Psoas muscle (tissue), 8 donors: ENCODE measurements at places on chromosomes 4 and X.
A peak's percentile ranks its signal among the peaks of the same experiment; 100 is the strongest.

DNA sequence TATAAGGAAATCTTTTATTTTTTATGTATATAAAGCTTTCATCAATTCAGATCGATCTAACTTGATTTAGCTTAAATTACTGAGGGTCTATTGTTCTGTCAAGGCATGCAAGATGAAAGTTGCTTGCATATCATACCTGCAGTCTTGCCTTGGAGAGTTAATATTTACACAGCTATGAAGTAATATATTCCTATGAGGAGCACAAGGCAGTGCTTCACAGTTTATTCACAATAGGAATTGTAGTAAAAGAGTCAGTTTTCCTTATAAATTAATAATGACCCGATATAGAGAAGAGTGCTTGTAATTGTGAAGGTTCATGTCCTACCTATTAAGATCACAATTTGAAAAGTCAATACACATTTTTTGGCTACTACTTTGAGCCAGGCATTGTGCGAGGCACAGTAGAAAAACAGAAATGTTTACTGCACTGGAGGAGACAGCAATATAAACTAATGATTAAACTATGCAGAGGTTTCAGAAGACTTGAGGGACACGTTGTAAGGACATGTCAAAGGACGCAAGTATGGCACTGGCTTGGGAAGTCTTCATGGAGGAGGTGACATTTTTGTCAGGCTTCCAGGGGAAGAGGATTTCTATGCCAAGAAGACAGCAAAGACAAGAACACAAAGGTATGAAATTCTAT lies 38.8 kb downstream of the REELD1 start:
- DNase-seq, result no peak
- H3K4me3 ChIP-seq, result no peak overlapping the region
- no peak overlapping the region for H3K27ac ChIP-seq
- no peaks in the 10 kb centered on the region for H3K27me3 ChIP-seq
- H3K36me3 ChIP-seq, result no peaks in the 10 kb centered on the region

GRCh38 chr4:15888515-15888914 lies 50.0 kb downstream of the FGFBP1 start:
- no peaks in the 10 kb centered on the region for H3K27me3 ChIP-seq
- DNase-seq, result no peak
- no peak overlapping the region for H3K4me3 ChIP-seq
- no peak overlapping the region for H3K27ac ChIP-seq

DNA sequence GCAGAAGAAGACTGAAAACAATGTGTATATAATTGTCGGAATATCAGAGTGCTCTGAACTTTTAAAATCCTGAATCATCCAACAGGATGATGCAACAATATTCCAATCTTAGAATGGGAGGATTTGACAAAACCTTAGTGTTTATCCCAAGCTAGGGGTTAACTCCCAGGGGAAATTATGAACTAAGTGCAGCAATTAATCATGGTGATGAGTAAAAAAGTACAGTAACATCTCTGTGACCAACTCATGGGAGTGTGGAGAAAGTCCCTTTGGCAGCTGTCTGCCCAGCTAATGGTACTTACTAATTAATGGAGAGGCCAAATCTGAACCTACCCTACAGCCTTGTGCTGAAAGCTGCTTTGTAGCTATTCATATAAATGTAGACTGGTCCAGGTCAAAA lies 257.6 kb upstream of the DDX53 start:
- no peak for DNase-seq
- H3K27me3 ChIP-seq, result no peaks in the 10 kb centered on the region
- no peaks in the 10 kb centered on the region for H3K36me3 ChIP-seq
- no peaks in the 10 kb centered on the region for H3K4me1 ChIP-seq
- H3K4me3 ChIP-seq, result no peak overlapping the region

DNA sequence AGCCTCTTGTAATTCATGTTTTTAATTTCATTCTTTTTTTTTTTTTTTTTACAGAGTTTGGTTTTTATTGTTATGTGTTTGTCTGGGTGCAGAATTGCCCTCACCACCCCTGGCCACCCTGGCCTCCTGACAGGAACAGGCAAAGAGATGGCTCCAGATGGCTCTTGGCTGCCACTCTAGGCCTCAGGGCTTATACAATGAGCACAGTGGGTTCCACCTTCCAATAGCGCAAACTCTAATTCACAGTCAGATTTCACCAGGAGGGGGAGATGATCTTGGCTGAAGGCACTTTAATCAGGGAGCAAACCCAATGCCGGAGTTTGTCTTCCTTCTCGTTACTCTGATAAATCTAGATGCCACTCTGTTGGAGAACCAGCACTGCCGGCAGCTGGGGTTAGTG lies 24.8 kb downstream of the CPE start:
- DNase-seq, result no peak
- H3K4me3 ChIP-seq, result no peak overlapping the region
- H3K27me3 ChIP-seq, result no peaks in the 10 kb centered on the region
- no peak overlapping the region for H3K27ac ChIP-seq
- H3K36me3 ChIP-seq, result no peaks in the 10 kb centered on the region
- H3K4me1 ChIP-seq, result no peaks in the 10 kb centered on the region

- H3K4me3 ChIP-seq, result no peak overlapping the region
- H3K27ac ChIP-seq, result no peak overlapping the region
- H3K27me3 ChIP-seq, result no peaks in the 10 kb centered on the region
- no peaks in the 10 kb centered on the region for H3K36me3 ChIP-seq
- DNase-seq, result no peak
Measured at GRCh38 chr4:11312389-11312788, 116.3 kb downstream of the HS3ST1 start.

DNA sequence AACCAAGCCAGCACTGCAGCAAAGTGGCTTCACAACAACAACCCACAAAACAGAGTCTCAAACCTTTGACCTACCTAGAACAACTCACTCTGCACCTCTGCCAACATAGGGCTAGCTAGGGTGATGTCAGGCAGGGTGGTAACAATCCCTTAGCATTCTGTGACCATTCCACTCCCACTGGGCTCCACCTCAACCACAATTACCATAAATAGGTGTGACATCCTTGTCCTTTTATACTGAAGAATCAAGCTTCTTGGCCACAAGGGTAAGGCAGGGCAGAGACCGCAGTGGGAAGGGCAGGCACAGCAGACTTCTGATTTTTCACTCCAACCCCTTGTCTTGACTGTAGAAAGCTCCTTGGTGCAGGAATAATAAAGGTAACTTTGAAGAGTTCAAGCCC lies 795.4 kb upstream of the DIAPH2 start:
- H3K36me3 ChIP-seq, result no peaks in the 10 kb centered on the region
- no peak overlapping the region for H3K4me3 ChIP-seq
- H3K27me3 ChIP-seq, result no peaks in the 10 kb centered on the region
- DNase-seq, result no peak
- H3K4me1 ChIP-seq, result no peaks in the 10 kb centered on the region

- no peak overlapping the region for H3K4me3 ChIP-seq
- no peak for DNase-seq
- no peaks in the 10 kb centered on the region for H3K27me3 ChIP-seq
- no peak overlapping the region for H3K27ac ChIP-seq
- H3K4me1 ChIP-seq, result no peaks in the 10 kb centered on the region
Measured at GRCh38 chr4:110224142-110224541, 25.7 kb upstream of the ELOVL6 start.

DNA sequence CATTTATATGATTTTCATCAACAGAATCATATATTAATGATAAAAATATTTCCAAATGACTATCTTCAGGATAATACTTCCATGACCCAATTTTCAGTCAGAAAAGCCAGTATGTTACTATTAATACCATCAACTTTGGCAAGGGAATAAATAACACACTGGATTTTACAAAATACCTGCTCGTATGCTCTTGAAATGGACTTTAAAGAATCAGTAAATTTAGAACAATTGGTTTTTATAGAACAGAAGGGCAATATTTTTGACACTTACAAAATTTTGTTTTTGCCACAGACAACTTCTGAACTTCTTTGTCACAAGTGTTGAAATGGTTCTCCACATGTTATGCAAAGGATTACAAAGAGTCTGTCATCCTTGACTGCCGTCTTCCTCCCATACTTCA lies 700.4 kb downstream of the FSTL5 start:
- no peak for DNase-seq
- H3K27me3 ChIP-seq, result no peaks in the 10 kb centered on the region
- H3K27ac ChIP-seq, result no peak overlapping the region
- H3K36me3 ChIP-seq, result no peaks in the 10 kb centered on the region

GRCh38 chrX:17056868-17057608 lies 110.6 kb downstream of the REPS2 start:
- no peak overlapping the region for H3K4me3 ChIP-seq
- H3K36me3 ChIP-seq, result no peaks in the 10 kb centered on the region
- no peaks in the 10 kb centered on the region for H3K4me1 ChIP-seq
- no peak for DNase-seq
- no peak overlapping the region for H3K27ac ChIP-seq
- H3K27me3 ChIP-seq, result no peaks in the 10 kb centered on the region

- no peaks in the 10 kb centered on the region for H3K4me1 ChIP-seq
- no peak for DNase-seq
- no peaks in the 10 kb centered on the region for H3K27me3 ChIP-seq
- no peak overlapping the region for H3K27ac ChIP-seq
- no peaks in the 10 kb centered on the region for H3K36me3 ChIP-seq
- peak overlapping the region; percentile 57 for H3K4me3 ChIP-seq
Measured at GRCh38 chrX:139692506-139692849, 15.5 kb downstream of the MCF2 start.

DNA sequence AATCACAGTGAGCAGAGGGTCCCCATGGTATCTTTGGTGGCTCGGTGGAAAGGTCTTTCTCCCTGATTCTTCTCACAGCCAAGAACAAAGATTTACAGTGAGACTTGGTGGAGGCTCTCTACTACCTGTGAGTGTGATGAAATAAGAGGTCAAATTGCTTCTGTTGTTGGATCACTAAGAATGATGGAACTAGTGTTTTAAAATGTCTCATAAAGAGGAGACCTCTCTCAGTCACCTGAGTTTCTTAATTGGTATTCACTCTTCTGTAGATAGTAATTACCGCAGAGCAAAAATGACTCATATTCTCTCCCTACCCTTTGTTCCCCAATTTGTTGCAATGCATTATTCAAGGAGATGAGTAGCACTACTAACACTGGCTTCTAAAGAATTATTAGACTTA lies 100.9 kb upstream of the TBC1D9 start:
- peaks cover 10% of the 10 kb centered on the region for H3K4me1 ChIP-seq
- H3K36me3 ChIP-seq, result no peaks in the 10 kb centered on the region
- no peak overlapping the region for H3K27ac ChIP-seq
- H3K4me3 ChIP-seq, result no peak overlapping the region
- DNase-seq, result no peak

DNA sequence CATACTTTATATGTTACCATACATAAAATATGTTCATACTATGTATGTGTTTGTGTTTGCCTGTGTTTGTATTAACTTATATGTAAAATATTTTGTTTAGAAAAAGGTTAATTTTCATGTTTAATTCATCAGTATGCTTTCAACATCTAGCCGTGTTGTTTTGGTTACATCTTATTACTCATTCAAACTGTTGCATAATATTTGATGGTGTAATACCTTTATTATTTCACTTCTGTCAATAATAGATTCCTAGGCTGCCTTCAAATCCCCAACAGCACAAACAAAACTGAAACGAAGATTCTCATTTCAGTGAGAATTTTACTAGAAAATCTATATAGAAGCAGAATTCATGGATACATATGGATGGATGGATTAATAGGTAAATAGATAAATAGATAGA lies 462.3 kb upstream of the ADGRL3 start:
- no peak overlapping the region for H3K4me3 ChIP-seq
- H3K27me3 ChIP-seq, result no peaks in the 10 kb centered on the region
- no peak for DNase-seq

DNA sequence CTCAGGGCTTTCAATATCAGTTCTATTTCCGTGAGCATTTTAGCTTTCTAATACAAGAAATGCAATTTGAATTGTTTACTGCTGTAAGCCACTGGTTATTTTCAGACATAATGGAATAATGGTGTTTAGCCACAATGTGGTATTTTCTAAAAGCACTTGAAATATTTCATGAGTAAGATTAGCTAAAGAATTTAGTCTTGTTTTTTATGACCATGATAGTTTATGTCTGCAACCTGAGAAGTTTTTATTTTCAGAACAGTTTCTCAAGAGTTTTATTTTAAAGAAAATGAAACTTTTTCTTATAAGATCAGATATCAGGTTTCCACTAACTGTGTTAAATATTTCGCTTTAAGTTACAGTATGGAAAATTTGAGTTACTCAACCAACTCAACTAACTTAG lies 60.2 kb downstream of the SLIT2 start:
- H3K27ac ChIP-seq, result no peak overlapping the region
- no peak overlapping the region for H3K4me3 ChIP-seq
- H3K36me3 ChIP-seq, result no peaks in the 10 kb centered on the region
- DNase-seq, result no peak
- H3K4me1 ChIP-seq, result no peaks in the 10 kb centered on the region

DNA sequence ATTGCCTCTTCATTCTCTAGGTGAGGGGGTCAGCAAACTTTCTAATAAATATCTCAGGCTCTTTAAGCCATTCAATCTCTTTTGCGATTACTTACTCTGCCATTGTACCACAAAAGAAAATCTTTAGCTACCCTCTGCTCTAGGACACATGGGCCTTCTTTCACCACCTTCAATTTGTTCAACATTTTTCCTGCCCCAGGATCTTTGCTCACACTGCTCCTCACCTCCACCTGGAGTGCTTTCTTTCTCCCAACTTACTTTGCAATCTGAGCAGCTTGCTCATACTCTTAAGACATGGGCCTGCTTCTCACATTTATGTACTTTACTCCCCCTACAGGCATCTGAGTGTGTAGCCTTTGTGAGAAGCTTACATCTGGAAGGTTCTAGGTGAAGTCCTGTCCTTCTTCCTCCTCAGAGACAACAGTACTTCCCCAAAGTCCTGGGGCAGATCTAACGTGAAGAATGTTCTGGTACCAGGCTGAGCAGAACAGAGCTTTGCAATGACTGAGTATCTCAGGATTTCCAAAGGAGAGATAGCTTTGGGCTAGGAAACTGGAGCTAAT lies 55.0 kb upstream of the PRDM5 start:
- no peak overlapping the region for H3K4me3 ChIP-seq
- no peak for DNase-seq
- H3K36me3 ChIP-seq, result no peaks in the 10 kb centered on the region
- no peaks in the 10 kb centered on the region for H3K27me3 ChIP-seq

DNA sequence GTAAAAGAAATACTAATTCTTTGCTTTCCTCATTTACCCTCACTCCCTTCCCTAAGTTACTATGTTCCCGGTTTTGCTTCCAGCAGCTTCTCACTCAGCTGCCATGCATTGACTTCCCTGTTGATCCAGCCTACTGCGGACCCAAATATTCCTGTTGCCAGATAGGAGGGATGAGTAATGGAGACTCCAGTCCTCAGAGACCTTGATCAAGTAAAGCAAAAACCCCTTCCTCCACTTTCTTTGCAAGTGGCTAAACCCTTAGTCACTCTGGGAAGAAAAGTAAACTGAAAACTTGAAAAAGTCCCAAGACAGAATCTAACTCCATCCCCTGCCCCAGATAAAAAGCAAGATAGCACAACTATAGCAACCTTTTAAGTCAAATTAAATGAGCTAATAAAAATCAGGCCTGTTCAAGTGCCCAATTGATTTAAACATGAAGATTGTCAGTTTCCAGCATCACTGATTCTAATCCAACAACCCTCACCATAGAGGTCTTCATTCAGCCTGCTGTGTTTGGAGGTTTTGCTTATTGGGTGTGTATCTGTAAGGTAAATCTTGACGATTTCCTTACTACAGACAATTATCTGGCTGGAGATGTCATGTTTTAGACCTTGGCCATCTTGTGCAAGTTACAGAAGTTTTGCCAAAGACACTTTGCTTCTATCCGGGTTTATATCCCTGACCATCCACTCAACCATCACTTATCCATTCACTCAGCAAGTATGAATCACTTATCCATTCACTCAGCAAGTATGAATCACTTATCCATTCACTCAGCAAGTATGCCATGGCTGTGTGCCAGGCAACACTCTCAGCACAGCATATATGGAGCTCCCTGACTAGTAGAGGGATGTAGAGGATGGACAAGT lies 17.6 kb downstream of the FGFBP1 start:
- H3K4me3 ChIP-seq, result no peak overlapping the region
- DNase-seq, result no peak
